ENCODE measurements at places on chromosomes 7 and 10.

- no peak for DNase-seq
These were observed 784.5 kb upstream of the IGFBP3 start for GRCh38 chr7:46705386-46706255.

DNA sequence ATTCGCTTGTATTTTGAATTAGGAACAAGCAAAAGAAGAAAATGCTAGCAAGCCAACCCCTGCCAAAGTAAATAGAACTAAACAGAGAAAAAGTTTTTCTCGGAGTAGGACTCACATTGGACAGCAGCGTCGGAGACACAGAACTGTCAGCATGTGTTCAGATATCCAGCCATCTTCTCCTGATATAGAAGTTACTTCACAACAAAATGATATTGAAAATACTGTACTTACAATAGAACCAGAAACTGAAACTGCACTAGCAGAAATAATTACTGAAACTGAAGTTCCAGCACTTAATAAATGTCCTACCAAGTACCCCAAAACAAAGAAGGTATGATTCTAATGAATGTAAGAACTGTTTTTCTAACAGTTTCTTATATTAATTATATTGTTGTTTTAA lies 87.9 kb downstream of the KMT2E start:
- DNase-seq = no peak

- DNase-seq = no peak
These were observed 101.1 kb upstream of the ABCB5 start for GRCh38 chr7:20514364-20514763.

DNA sequence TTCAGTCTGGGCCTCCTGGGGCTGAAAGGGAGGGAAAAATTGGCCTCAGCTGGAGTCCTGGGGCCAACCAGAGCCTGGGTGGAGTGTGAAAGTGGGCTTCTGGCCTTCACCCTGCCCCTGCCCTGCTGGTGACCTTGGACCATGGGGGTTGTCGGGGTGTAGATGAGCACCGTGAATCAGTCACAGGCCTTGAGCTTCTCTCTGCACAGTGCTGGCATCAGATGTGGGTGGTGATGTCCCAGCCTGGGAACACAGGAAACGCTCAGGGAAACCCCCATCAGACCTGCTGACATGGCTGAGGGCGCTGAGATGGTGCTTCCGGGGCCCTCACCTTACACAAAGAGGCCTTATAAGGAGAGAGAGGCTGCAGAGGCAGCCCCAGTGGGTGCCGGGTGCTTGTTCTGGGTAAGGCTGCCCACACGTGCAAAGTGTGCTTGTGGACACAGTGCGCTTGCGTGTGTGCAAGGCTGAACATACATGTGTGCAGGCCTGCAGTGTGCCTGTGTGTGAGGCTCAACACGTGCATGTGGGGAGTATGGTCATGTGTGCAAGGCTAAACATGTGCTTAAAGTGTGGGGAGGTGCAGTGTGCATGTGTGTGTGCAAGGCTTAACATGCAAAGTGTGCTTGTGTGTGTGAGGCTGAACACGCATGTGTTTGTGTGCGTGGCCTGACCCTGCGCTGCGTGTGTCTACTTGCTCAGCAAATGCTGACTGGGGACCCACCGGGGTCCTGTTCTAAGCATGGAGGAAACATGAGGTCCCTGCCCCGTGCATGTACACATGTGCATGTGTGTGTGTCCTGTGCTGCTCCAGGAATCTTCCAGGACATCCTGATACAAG lies 6.5 kb downstream of the ARPC1B start:
- DNase-seq = no peak
